Tongue (tissue), 3 donors: ENCODE measurements at places on chromosomes 4 and X. TPM values are rescaled to one million over a fixed set of nuclear protein-coding genes. Genes with fewer than 3 reads are reported as not detected.

Gene FAM9B
- not detected for total RNA-seq

Gene PJA1
- 60.9 TPM for total RNA-seq

Gene CENPVL1
- not detected for total RNA-seq

Gene ADH7
- total RNA-seq: 12.1 TPM

Gene CEP135
- total RNA-seq: 13.0 TPM

DNA sequence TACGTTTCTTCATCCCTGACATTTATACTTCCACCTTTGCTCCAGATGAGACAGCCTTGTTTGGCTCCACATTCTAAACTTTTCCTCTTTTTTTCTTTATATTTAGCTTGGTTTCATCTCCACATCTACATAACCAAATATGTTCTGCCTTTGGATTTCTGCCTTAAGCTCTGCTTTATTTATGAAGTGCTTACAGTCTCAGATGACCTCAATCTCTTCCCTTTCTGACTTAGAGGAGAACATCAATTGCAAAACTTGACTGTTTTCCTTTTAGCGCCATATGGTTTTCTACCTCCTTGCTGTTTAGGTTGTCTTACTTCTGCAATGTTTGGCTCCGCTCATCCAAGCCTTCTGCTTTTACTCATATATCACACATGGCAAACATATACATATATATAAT lies 7.5 kb downstream of the ASB5 start:
- DNase-seq: no peak

DNA sequence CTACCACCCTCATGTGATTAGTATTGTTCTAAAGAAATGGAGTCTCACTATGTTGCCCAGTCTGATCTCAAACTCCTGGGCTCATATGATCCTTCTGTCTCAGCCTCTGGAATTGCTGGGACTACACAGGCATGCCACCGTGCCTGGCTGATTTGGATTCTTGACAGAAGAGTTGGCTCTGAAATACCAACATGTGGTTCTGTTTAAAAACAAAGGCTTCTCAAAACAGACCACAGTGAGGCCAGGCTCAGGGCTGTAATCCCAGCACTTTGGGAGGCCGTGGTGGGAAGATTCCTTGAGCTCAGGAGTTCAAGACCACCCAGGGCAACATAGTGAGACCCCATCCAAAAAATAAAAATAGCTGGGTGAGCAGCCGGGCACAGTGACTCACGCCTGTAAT lies 126.7 kb downstream of the DHRSX start:
- DNase-seq: peak; percentile 25

- no peak for DNase-seq
These were observed 245.0 kb upstream of the GPR101 start for GRCh38 chrX:137278825-137279224.

GRCh38 chr4:87078987-87079486 lies 141.4 kb downstream of the KLHL8 start:
- DNase-seq: no peak

DNA sequence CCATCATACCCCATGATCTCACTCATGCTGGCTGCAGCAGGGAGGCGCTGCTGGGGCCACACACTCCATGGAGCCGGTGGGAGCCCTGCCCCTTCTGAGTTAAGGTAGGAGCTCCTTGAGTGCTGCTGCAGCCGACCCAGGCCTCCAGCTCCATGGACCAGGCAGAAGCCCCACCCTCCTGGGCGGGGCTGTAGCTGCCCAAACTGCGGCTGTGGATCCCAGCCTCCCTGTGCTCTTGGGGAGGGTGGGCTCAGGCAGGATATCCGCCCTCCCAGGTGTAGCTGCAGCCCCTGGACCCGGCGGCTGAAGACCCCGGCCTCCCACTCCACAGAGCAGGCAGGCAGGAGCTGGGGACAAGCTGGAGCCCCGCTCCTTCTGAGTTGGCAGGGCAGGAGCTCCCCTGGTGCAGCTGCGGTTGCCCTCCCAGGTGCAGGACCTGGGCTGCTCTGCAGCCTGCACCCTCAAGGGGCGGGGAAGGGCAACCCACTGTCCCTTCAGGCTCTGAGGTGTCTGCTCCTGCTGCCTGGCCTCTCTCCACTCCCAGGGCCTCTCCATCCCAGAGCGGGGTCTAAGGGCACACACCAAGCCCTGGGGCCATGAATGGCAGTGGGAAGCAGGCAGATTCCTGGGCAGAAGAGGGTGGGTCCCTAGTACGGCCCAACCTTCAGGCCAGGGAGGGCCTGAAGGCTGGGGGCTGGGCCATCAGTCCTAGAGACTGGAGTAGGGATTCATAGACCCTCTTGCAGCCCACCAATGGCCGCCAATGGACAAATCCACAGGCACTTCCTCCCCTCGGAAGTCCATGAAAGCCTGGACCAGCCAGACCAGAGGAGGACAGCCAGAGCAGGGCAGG lies 466.1 kb downstream of the DTHD1 start:
- no peak for DNase-seq

GRCh38 chr4:88489100-88489761 lies 32.3 kb downstream of the HERC5 start:
- DNase-seq: no peak

- no peak for DNase-seq
These were observed 209.3 kb downstream of the GPC3 start for GRCh38 chrX:133776072-133776471.

- peak; percentile 75 for DNase-seq
These were observed 1574.7 kb downstream of the STIM2 start for GRCh38 chr4:28435314-28435713.

GRCh38 chr4:143133977-143134376 lies 50.7 kb upstream of the USP38 start:
- no peak for DNase-seq

- DNase-seq: no peak
These were observed 1.1 kb upstream of the FMR1 start for GRCh38 chrX:147910607-147911006.
